Choroid plexus epithelial cell (primary cell): ENCODE measurements at places on chromosomes 6 and 20.

GRCh38 chr20:51597389-51598231 lies 55.1 kb upstream of the NFATC2 start:
- DNase-seq = no peak

DNA sequence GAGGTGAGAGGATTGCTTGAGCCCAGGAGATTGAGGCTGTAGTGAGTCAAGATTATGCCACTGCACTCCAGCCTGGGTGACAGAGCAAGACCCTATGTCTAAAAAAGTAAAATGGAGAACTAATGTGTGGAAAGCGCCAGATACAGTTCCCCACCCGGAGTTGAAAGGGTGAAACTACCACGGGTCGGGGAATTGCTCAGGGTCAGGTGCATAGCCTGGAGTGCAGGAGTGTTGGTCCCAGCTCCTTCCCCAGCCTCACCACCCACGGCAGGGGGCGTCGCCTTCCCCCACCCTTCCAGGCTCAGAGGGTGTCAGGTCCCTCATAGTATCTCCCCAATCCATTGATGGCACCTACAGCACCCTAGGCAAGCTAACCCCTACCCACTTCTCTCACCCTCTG lies 26.1 kb downstream of the C20orf203 start:
- no peak for DNase-seq

DNA sequence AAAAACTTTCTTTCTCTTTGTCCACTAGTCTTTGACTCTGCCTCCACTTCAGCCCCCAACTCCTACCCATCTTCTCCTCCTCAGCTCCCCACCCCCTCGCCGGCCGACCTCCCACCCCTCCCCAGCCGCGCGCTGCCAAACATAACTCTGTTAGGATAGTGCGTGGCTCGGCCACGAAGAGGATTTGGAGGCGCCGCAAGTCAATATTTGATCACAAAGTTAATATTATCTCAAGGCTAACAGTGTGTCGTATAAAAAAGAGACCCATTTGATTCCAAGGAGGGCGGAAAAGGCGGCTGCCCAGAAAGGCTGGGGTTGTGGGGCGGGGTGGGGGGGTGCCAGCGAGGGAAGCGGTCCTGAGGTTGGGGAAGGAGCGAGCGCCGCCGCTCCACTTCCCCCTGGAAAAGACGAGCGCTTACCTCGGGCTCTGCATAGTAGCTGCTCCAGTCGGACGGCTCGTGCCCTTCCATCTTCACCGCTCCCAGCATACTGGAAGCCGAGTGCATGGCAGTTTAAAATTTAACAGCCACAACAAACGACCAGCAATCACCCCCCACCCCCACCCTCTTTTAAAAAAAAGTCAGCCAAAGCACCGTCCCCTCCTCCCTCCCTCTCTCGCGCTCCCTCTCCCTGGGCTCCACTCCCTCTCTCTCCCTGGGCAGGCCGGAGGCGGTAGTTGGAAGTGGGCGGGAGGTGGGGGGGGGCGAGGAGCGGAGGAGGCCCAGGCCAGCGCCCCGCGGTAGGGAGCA lies 425 bp downstream of the FOXA2 start:
- DNase-seq = no peak

GRCh38 chr6:141445928-141446628 lies 686.6 kb upstream of the GJE1 start:
- DNase-seq = no peak

- DNase-seq = no peak
Measured at GRCh38 chr6:170282512-170283158, 8.2 kb downstream of the DLL1 start.

DNA sequence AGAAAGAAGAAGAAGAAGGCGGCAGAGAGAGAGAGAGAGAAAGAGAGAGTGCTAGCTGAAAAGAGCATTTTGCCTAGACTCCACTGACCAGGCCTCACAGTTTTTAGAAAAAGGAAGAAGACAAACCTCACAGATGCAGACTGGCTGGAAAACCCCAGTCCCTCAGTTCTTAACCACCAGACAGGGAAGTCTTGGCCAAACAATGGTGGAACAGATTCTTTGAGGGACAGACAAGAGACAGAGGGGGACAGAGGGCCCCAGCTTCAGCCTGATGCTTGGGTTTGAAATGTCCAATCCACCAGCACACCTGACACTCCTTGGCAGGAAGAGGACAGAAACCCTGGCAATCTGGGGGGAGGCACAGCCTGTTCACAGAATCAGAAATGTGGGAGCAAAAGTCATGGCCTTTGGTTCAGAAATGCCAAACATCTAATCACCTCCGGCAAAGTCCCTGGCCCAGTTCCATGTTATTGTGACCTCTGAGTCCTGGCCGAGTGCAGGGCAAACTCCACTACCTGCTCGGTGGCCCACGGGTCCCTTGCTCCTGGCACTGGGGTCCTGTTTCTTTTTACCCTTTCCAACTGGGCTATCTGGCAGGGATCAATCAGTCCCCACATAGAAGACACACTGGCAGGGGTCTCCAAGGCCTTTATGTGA lies 235.2 kb downstream of the LY86 start:
- no peak for DNase-seq

GRCh38 chr6:63807056-63807455 lies 171.5 kb downstream of the PHF3 start:
- DNase-seq = peak; percentile 17

DNA sequence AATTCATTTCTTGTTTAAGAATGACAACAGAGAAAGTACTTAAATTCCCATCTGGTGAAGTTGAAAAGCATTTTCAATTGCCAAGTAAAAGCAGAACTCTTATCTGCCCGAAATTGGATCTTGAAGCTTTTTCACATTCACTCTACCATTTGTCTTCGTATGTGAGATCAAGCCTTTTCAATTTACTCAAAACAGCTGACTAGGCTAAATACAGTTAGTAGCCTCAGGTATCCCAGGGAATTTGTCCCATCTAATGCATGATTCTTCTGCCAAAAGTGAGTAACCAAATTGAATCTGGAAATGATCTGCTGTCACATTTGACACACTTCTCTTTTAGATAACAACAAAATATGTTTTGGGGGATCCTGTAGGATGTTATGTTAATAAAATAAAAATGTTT lies 596.8 kb upstream of the HS3ST5 start:
- no peak for DNase-seq
